ENCODE measurements at places on chromosomes 2 and 18. TPM values are rescaled to one million over a fixed set of nuclear protein-coding genes. Genes with fewer than 3 reads are reported as not detected.
A peak's percentile ranks its signal among the peaks of the same experiment; 100 is the strongest.

DNA sequence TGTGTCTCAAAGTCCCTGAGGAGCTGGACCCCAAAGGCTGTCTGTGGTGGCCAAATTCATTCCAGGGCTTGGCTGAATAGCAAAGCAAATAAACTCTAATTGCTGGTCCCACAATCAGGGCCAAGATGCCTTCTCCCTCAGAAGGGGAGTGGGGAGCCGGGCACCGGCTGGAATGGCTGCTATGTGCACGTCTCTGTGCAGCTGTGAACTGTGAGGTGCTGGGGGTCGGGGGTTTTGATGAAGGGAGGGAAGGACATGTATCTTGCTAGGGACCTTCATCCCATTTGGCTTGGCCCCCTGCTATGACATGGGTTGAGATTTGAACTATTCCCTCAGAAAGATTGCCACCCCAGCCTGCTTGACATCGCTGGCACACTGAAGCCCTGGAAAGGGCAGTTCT, 60.4 kb downstream of the CIB4 start:
- no peak for DNase-seq

DNA sequence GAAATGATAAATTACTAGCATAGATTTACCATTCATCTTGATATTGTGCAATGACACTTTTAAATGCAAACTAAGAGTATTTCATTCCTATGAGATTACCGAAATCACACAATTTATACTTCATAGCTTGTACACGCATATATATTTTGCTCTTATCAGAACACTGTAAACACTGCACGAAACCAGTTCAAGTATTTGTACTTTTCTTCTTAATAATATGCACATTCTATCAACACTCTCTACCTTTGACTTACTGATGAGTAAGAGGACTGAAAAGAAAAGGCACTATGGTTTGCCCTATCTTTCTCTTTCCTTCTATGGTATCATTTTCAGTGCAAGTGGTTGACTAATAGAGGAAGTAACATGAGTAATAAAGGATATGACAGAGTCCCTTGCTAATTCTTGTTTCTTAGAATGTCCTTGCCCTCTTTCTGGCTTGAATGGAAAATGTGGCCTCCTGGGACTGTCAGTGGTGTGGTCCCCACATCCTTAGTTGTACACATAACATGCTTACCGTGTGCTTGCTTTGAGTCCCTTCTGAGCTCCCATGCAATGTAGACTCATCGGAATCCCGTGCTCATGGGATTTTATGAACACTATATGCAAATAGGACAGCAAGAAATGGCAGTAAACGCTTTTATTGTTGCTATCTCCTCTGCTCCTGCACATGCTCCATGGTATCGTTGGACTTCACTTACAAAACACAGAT, 363.5 kb upstream of the TNP1 start:
- no peak for DNase-seq

DNA sequence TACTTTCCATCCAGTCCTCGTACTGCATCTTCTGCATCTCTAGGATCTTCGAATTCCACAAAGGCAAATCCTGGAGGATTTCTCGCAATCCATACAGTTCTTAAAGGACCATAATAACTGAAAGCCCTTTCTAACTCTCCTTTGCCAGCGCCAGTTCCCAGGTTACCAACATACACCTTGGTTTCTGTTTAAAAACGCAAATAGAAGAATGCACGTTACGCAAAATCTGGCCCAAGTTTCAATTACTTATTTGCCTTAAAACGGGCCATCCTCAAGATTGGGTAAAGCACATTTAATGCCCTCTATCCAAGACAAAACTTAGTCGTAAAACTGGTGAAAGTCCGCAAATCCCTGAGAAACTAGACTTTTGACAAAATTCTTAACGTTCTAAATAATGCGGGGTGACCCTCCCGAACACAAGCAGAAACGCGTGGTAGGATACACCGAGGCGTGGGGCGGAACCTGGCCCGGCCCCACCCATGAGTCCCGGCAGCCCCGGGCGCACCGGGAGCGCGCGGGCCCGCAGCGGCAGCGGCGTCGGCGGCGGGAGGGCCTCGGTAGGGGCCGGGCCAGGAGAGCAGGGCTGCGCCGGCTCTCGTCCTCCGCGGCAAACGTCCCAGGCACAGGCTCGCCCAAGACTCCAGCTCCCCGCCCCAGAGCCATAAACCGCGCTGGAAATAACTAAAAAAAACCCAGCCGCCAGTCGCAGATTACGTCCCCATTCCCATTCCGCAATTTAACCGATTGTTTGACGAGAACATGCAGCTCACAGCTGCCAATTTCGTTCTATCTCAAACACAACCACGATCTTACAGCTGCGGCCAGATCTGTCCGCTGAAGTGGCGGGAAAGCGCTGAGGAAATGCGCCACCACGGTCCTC, 910 bp downstream of the SRSF7 start:
- DNase-seq: peak; percentile 63

- DNase-seq: no peak
Observed at GRCh38 chr2:219636144-219636915, 8.9 kb downstream of the SLC4A3 start.

GRCh38 chr18:75249175-75249518, 38.5 kb downstream of the TSHZ1 start:
- no peak for DNase-seq

GRCh38 chr18:75489493-75490190, 62.1 kb upstream of the SMIM21 start:
- peak; percentile 12 for DNase-seq

DNA sequence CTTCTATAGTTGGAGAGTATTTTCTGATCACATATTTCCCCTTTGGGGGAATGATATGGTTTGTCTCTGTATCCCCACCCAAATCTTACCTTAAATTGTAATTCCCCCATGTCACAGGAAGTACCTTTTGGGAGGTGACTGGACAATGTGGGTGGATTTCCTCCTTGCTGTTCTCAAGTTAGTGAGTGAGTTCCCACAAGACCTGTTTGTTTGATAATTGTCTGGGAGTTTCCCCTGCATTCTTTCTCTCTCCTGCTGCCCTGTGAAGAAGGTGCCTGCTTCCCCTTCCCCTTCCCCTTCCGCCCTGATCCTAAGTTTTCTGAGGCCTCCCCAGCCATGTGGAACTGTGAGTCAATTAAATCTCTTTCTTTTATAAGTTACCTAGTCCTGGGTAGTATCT, 222.7 kb upstream of the SLC39A10 start:
- DNase-seq: no peak

Gene ZNF396
- 1.6 TPM for total RNA-seq

Gene SERPINB7
- 14.6 TPM for total RNA-seq

Gene CWC22
- total RNA-seq: 25.5 TPM

Gene MARCHF4
- not detected for total RNA-seq

Gene B4GALT6
- 4.4 TPM for total RNA-seq

Gene SGPP2
- total RNA-seq: 11.2 TPM

Data from skin of body (tissue), 3 donors.